Activated CD4-positive, alpha-beta T cell treated with anti-CD3 and anti-CD28 coated beads for 1 hour (primary cell): ENCODE measurements at places on chromosomes 5 and 9.

- DNase-seq, result no peak
Observed at GRCh38 chr5:170749911-170750431, 33.6 kb upstream of the GABRP start.

- DNase-seq, result no peak
Observed at GRCh38 chr5:57642066-57642465, 159.5 kb upstream of the ACTBL2 start.

- no peak for DNase-seq
Observed at GRCh38 chr5:67319935-67320725, 123.5 kb upstream of the CD180 start.

GRCh38 chr9:6869081-6869948 is 111.5 kb downstream of the KDM4C start:
- no peak for DNase-seq

- no peak for DNase-seq
Observed at GRCh38 chr9:87853876-87854579, 28.6 kb upstream of the SPATA31E1 start.

- no peak for DNase-seq
Observed at GRCh38 chr5:126096442-126097006, 326.7 kb upstream of the GRAMD2B start.

DNA sequence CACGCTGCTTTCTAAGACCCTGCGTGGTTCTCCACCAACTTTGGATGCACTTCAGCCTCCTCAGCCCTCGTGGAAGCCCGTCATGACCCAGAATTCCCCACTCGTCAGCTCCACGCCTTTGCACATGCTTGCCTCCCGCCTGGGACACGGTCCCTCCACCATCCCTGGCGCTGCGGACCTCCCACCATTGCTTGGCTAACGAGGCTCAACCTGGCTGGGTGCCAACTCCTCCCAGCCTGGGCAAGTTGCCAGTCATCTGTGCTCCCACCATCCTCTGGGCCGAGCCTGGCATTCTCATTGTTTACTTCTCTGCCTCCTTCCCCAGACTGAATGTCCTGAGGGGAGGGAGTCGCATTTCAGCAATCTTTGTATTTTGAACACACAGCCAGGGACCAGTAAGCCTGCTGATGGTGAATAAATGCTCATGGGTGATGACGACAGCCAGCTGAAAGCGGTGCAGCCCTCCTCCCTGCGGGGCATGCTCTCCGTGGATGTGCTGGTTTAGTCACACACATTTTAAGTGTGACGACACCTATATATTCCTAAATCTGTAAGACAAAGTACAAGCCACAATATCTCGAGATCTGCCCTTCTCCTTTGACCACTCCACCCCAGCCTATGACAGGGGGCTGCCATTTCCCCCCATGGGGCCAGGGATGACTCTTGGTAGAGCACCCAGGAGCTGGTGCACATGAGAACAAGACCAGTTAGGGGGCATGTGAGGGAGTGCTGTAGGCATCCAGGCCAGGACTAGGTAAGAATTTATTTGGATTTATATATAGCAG is 37.6 kb downstream of the ANKRD33B start:
- no peak for DNase-seq

GRCh38 chr5:32272746-32273145 is 40.0 kb downstream of the MTMR12 start:
- no peak for DNase-seq

DNA sequence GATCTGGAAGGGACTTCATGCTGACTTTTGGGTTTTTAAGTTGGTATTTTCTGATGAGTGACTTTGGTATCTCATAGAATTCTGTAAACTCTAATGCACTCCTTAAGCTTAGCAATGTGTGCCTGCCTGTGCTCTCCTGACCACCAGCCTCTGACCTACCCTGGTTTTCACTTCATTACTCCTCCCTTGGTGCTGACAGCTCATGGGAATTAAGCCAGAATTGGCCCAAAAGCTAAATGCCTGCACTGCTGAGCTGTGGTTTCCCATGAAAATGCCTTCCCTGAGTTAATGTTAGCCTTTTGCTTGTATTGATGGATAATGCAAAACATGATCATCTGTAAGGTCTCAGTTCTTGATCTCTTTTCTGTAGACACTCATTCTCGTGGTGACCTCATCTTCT is 308.0 kb downstream of the DOCK8 start:
- no peak for DNase-seq

DNA sequence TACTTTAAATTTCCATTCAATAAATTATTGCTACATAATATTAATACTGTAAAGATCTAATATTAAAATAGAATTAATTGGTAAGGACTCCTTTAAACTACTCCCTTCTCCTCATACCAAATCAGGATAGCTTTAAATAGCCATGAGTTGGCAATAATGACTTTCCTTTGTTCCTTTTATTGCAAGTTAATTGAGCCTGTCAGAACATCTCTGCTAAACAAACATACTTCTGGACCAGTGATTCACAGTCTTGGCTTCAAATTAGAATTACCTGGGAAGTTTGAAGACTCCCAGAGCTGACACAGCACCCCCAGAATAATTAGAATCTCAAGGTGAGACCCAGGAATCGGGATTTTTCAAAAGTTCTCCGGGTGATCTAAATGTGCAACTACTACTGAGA is 18.7 kb downstream of the C5orf58 start:
- DNase-seq, result no peak

DNA sequence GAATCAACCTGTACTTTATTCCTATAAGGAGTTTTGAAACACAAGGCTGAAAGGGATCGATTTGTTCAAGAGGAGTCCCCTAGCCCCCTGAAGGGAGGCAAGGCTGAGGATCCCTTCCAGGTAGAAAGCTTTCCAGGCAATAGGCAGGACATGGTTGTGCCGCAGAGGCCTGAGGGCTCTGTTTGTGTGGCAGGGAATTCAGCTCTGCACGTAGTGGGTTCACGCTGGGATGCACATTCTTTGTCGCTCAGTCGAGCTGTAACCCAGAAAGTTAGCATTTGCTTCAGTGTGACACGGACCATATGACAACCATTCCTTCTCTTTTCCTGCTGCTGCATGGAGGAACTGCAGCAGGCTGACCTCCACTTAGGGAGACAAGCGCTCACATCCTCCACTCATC is 65.6 kb upstream of the TRIO start:
- DNase-seq, result no peak

- no peak for DNase-seq
Observed at GRCh38 chr9:34796924-34797323, 87.0 kb upstream of the CCL21 start.

- DNase-seq, result no peak
Observed at GRCh38 chr5:171291371-171291770, 17.7 kb upstream of the TLX3 start.

- DNase-seq, result no peak
Observed at GRCh38 chr5:6505416-6505755, 56.7 kb downstream of the UBE2QL1 start.

- DNase-seq, result no peak
Observed at GRCh38 chr5:55338092-55338613, 30.4 kb downstream of the MTREX start.

GRCh38 chr9:95171001-95171400 is 146.5 kb downstream of the FANCC start:
- DNase-seq, result no peak

DNA sequence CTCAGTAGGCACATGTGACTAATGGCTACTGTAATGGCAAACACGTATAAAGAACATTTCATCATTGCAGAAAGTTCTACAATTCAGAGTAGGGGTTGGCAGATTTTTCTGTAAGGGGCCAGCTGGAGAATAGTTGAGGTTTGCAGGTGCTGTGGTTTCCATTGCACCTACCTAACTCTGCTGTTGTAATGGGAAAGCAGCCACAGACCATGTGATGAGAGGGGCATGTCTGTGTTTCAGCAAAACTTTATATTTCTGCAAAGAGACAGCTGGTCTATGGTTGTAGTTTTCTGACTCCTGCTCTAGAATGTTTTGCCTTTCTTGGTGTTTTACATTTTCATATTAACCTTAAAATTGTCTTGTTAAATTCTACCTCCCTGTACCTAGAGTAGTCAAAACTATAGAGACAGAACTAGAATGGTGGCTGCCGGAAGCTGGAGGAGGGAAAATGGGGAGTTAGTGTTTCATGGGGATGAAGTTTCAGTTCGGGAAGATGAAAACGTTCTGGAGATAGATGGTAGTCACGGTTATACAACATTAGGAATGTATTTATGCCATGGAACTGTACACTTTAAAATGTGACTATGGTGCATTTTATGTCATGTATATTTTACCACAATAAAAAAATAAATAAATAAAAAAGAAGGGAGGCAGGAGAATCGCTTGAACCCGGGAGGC is 44.3 kb downstream of the NUP214 start:
- no peak for DNase-seq

DNA sequence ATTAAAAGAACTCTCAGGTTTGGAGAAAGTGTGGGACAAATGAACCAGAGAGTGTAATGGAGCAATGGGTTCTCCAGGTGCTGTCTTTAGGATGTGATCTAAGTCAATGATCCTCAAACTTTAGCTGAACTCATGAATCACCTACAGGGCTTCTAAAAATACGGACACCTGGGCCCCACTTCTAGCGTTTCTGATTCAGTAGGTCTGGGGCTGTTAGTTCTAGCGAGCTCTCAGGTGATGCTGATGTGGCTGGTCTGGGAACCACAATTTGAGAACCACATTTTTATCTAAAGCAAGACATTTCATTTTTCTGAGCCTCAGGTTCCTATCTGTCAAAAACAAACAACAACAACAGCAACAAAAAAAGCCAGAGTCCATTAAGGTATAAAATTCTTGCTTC is 35.1 kb upstream of the PCA3 start:
- DNase-seq, result no peak

- DNase-seq, result no peak
Observed at GRCh38 chr5:164132358-164132757, 626.9 kb downstream of the MAT2B start.

GRCh38 chr9:124137009-124137943 is 120.5 kb upstream of the NEK6 start:
- no peak for DNase-seq

- DNase-seq, result no peak
Observed at GRCh38 chr5:123449424-123449974, 26.3 kb upstream of the CEP120 start.

DNA sequence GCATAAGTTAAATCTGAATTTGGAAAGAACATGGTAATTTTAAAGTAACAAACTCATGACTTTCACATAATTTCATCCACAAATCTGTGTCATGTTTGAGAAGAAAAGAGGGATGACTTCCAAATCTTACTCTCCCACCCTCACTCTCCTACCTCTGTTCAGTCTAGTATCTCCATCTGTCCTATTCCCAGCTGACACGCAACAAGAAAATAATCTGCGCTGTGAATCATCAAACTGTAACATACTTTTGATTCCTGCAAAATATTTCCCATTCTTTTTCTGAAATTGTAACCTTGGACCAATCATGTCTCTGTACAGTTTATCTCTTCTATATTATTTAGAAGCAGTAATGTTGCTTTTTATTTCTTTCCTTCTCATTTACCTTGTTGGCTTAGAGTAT is 91.4 kb downstream of the SLC12A2 start:
- DNase-seq, result no peak

DNA sequence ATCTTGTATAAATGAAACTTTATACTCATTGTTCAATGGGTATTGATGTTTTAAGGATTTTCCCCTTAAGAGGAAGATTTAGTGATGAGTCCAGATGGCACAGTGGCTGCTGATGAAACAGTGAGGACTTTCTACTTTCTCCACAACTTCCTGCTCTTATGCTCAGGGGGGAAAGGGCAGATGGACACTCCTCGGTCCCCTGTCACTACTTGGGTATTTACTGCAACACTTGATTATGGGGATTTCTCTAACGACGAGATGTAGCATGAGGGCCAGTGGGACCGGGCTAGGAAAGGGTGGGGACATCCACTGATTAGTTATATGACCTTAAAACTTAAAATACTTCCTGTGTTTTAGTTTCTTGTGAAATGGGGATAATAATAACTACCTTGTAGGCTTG is 146.1 kb upstream of the HMHB1 start:
- no peak for DNase-seq

DNA sequence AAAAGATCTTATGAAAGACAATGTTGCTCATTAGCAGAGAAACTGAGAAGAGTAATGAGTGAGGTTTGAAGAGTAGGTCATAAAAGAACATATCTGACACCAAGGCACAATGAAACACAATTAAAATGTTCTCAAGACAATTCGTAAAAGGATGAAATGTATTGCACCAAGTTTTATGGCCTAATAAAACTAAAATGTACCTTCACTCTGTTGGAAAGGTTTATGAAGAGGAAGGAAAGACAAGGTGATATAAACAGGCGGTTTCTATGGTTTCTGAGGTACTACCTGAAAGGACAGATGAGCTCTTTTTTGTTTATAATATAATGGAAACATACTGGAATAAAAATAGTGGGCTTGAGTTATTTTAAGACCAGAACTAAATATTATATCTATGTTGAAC is 821.3 kb downstream of the TAF11L14 start:
- no peak for DNase-seq

DNA sequence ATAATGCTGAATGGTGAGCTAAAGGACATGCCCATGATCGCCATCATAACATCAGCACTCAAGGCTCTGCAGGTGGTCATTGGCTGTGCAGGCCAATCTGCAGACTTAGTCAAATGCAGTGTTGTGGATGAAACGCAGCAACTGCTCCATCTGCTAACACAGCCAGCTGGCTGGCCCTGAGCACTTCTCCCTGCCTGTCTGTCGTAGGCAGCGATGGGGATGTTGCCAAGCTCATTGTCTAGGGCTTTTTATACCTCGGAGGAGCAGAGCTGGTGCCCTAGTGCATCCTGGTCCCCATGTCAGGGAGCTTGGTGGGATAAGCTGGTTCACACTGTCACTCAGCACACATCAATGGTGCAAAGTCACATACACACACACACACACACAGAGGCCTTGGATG is 189.4 kb downstream of the TENT4A start:
- DNase-seq, result no peak

DNA sequence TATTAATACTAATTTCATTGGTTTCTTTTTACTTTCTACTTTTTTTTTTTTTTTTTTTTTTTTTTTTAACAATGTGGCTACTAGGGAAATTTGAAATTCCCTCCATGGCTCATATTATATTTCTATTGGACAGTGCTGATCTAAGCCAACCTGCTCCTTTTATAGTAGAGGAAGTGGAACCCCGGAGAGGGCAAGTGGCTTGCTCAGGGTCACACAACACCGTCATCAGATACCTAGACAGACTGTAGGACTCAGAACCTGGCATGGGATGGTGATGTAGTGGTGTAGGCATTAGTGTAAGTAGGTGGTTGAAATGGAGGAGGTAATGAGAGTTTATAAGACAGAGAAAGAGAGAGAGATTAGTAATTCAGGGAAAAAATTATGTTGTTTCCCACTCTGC is 10.8 kb downstream of the ZNF618 start:
- no peak for DNase-seq

DNA sequence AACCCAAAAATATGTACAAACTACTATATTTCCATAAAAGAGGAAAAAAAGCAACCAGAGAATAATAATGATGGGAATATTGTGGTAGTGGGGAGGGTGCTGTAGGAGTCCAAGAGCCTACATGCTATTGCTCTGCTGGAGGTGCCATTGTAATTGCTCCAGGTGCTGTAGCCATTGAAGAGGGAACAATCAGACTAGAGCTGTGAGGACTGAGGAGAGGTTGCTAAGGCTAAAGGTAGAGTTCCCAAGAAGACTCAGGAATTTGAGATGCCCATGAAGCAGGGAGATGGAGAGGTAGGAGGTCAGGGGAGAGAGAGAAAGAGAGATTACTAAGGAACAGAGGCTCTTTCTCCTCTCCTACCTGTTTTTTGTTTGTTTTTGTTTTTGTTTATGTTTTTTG is 394.0 kb downstream of the DMRTA1 start:
- DNase-seq, result no peak
